ENCODE measurements at places on chromosomes 12 and 14.

- DNase-seq: peak; percentile 86
Measured at GRCh38 chr12:31205054-31205453, 120.9 kb downstream of the SINHCAF start.

DNA sequence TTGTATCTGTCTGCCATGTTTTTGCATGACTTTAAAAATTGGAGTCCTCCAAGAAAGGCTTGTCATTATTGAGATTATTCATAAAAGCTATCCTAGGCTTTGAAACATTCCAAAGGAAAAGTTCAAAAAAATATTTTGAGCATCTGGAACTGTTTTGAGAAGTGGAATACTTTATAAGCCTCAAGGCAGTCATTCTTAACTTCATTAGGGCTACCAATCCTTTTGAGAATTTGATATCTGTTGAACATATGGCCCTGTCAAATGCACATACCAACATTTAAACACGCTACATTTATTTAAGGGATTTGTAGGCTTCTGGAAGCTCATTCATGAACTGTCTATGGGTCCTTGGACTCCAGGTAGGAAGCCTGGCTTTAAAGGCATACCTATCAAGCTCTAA is 77.0 kb downstream of the TMEM117 start:
- DNase-seq: peak; percentile 37

GRCh38 chr14:36151335-36151734 is 25.2 kb downstream of the PTCSC3 start:
- DNase-seq: no peak

DNA sequence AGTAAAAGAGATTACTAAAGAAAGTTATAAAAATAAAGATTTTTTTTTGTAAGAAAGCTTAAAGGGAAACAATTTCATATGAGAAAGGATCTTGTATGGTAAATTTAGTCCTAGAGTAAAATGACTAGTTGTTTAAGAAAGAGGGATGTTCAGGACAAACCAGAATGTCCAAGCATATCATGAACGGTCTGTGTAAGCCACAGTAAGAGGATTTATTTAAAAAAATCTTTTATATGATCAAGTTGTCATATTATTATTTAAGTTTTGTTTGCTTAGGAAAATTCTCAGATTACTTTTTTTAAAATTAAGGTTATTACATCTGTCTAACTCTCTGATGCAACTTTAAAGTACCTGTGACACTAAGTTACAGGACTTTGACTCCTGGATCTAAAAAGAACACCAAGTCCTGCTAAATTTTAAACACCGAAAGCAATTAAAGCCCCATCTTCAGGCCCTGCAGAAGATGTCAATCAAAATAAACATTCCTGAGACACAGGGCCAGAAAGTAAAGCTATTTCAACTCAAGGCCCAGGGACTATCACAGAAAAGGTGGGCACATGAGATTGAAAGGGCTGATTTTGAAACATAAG is 17.3 kb upstream of the CCDC196 start:
- DNase-seq: no peak

- DNase-seq: peak; percentile 49
Measured at GRCh38 chr14:74980731-74981461, 21.8 kb upstream of the EIF2B2 start.

DNA sequence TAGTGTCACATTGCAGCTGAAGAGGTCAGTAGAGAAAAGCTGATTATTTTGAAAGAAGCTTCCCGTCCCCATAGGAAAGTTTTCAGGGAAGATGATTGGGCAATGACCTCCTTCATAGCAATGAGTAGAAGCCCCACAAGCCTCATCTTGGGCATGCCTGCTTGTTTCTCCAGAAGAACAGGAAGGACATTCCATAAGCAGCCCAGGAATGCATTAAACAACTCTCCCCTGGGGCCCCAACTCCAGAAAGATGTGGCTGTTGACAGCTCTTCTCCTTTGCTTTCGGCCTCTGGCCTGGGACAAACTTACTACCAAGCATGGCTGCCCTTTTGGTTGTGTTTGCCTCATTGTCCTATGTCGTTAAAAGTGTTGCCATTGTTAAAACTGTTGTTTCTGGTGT is 5.7 kb upstream of the VDR start:
- DNase-seq: peak; percentile 69

DNA sequence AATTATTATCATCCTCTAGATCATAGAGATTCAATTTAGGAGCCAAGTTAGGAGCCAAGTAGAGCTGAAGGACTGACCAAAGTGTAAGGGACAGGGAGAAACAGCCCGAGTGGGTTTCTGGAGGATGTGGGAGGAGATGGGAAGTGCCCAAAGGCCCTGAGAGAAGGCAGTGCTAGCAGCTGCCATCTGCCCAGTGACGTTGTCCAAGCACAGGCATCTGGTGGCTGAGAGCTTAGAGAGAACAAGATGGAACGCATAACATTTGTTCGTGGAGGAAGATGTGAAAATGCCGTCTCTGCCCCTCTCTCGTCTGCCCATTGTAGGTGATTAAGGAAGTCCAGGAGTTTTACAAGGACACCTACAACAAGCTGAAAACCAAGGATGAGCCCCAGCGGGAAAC is 34.7 kb downstream of the CD9 start:
- DNase-seq: no peak

- DNase-seq: peak; percentile 42
Measured at GRCh38 chr12:21710958-21711775, 53.5 kb upstream of the LDHB start.

DNA sequence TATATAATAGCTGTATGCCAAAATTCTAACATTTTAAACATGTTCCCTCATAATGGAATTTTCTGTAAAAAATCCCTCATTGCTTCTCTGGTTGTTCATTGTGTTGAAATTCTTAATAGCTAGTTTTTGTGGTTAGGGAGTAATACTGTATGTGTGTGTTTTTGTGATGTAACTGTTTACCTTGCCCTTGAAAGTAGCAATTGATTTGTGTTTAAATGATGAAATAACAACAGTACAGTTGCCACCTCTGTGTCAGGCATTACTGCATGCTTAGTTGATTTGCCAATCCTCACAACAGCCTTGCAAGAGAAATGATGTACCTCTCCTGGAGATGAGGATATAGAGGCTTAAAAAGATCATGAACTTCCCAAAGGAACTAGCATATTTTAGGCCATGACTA is 94.9 kb downstream of the DAAM1 start:
- DNase-seq: peak; percentile 55

- peak; percentile 84 for DNase-seq
Measured at GRCh38 chr12:67647799-67648520, 585 bp upstream of the DYRK2 start.

DNA sequence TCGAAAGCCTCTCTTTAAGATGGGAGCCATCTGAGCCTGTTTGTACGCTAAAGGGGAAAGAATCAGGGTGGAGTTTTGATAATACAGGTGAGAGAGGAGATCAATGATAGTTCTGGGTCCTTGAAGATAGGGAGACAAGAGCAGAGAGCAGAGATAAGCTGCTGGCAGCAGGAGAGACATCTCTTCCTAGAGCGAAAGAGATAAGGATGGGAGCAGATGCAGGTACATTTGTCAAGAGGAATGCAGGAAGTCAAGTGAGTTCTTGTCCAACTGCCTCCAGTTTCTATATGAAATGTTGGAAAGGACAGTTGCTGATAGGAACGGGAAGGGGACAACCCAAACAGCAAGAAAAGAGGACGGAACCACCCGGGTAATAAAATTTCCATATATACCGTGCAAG is 24.7 kb upstream of the HIF1A start:
- DNase-seq: no peak
